ENCODE measurements at places on chromosomes 3 and 15. TPM values are rescaled to one million over a fixed set of nuclear protein-coding genes. Genes with fewer than 3 reads are reported as not detected.
A peak's percentile ranks its signal among the peaks of the same experiment; 100 is the strongest.

The SLC9C1 gene
- total RNA-seq, result 0.51 TPM

The GOLGA8T gene
- total RNA-seq, result not detected

DNA sequence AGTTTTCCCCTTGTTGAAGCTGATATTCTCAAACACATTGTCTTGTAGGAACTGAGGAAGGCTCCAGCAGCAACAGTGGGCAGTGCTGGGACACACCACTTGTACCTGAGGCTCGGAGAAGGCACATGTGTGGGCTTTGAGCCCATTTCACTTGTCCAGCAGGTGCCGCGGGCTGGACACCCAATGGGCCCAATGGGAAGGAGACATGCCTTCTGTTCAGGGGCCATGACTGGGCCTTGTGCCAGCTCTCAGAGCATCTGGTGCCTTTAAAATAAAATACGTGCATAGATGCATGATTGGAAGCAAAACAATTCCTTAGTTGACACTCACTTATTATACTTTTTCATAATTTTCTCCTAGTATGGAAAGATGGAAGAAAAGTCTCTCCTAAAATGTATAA, 334.2 kb downstream of the KLF13 start:
- DNase-seq, result no peak

The TXNRD3 gene
- 11.4 TPM for total RNA-seq

The RBPMS2 gene
- 3.5 TPM for total RNA-seq

GRCh38 chr3:134104031-134104430, 74.3 kb upstream of the SLCO2A1 start:
- DNase-seq, result no peak

- DNase-seq, result no peak
These were observed 83.1 kb downstream of the CACNA1D start for GRCh38 chr3:53577506-53577905.

GRCh38 chr3:89440386-89440785, 333.0 kb downstream of the EPHA3 start:
- no peak for DNase-seq

DNA sequence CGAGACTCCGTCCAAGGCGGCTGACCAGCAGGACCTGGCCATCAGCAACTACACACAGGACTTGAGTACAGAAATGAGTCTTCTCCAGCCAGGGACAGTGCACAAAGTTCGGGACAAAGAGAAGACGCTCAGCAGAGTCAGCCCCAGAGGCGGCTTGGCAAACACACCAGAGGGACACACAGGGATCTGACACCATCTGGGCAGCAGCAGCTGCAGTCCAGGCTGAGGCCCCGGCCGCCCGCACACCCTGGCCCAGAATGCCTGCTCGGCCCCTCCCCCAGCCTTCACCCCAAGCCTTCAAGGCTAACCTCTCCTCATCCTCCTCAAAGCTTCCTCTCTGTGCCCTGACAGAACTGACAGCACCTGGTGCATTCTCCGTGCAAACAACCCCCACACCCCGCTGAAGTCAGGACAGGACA, 61.1 kb downstream of the XXYLT1 start:
- no peak for DNase-seq

The THRB gene
- 75.5 TPM for total RNA-seq

The CSK gene
- 90.5 TPM for total RNA-seq

- DNase-seq, result no peak
These were observed 641.1 kb upstream of the NAALADL2 start for GRCh38 chr3:174218016-174218415.

DNA sequence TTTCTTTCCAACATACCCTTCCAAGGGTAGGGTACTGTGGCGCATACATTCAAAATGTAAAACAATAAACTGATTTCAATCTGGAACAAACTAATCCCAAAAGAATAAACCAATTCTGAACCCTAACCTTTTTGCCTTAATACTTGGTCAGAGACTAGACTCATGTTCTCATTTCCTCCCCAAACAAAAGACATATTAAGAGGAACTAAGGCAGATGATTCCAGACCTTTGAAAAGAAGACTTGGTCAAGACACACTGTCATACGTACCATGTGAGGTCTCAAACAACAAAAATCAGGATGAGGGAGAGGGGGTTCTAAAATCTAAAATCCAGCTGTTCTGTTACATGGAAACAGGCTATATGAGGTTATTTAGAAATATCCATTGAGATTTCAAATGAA, 102.1 kb downstream of the RFTN1 start:
- DNase-seq, result no peak

DNA sequence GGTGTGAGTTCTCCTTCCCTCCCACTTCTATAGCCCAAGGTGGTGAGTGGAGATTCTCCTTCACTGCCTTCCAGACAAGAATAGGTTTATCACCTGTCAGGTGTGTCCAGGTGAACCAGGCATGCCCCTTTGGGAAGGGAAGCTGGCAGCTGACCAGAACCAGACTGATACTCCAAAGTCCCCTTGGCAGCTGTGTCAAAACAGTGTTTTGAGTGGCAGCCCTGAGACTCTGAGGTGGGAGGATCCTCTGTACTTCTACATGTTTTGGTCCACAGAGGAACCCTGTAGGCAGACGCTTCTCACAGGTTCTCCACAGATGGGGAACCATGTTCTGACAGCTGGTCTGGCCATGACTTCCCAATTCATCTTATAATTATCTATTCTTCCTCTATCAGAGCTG, 30.1 kb downstream of the ISL2 start:
- peak; percentile 86 for DNase-seq

- no peak for DNase-seq
These were observed 509.0 kb upstream of the NECTIN3 start for GRCh38 chr3:110562621-110563020.

GRCh38 chr3:149442851-149443544, 31.5 kb upstream of the TM4SF4 start:
- DNase-seq, result no peak

Data from mucosa of descending colon (tissue), 3 donors.